ENCODE measurements at places on chromosomes 3 and 15.

DNA sequence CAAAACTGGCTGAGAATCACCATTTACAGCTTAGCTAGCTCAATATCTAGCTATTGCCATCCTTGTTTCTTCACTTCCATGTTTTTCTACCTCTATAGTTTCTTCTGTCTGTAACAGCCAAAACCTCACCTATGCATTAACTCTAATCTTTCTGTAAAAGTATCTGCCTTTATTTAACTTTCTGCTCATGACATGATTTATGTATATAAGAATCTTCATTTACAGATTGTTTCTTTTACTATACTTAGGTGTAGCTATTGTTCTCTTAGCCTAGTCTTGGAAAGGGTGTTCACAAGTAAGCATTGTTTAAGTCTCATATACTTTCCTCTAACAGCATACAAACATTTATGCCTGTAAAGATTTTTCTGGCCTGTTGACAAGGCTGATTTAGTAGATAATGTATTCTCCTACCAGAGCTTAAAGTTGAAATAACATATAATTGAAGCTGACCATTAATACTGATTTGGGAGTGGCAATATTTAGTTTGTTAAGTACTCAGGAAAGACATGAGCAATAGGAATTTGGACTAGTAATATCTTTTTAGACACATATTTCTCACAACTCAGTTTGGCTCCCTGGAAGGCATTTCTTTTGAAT is 9.4 kb downstream of the FILIP1L start:
- no peak for DNase-seq

- DNase-seq = no peak
Observed at GRCh38 chr3:155079468-155079745, 712 bp upstream of the MME start.

DNA sequence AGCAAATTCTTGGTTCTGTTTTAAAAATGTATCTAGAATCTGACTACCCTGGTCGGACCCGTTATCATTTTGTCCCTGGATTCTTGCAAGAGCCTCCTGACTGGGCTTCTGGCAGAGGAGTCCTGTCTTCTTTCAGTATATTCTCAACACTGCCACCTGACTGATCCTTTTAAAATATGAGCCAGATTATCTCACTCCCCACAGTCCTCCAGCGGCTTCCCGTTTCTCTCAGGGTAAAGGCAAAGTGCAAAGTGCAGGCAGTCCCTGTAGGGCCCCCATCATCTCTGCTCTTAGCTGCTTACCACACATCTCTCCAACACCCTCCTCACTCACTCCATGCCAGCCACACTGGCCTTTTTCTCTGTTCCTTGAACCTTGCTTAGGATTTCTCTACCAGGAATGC is 28.4 kb downstream of the CRTC3 start:
- DNase-seq = no peak

GRCh38 chr3:127654374-127654773 is 18.4 kb upstream of the ABTB1 start:
- no peak for DNase-seq

DNA sequence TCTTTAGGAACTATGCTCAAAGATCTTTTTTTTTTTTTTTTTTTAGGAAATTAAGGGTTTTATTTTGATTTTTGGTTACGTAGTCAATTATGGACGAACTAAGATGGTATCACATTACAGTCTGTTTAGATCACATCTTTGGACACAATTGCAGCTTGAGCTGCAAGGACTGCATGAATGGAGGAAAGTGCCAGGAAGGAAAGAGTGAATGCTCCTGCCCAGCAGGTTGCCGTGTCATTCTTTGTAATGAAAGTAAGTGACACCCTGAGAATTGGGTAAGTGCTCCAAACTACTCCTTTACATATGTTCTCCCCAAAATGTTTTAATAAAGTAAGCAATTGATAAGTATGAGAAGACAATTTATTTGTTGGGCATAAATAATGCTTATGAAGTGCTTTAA is 716.5 kb upstream of the GOLIM4 start:
- no peak for DNase-seq

GRCh38 chr3:33717616-33717865 is 513 bp downstream of the CLASP2 start:
- no peak for DNase-seq
